ENCODE measurements at places on chromosomes 4 and X.

GRCh38 chr4:60544981-60545380, 655.1 kb upstream of the ADGRL3 start:
- DNase-seq: no peak

DNA sequence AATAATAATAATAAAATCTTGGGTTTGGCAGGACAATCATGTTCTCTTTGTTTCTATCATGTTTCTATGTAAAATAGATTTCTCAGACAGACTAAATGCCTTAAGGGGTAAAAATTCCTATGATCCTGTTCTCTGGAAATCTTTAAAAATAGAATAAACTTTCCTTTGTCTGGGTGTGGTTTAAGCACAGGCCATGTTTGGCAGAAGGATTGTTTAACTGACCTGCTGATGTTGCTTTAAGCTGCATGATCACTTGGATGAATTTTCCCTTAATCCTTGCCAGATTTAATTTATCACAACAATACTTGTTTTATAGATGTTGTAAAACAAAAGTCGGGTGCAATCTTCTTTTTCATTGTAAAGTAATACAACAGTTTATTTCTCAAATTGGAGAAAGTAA, 341.7 kb upstream of the FAT1 start:
- no peak for DNase-seq

DNA sequence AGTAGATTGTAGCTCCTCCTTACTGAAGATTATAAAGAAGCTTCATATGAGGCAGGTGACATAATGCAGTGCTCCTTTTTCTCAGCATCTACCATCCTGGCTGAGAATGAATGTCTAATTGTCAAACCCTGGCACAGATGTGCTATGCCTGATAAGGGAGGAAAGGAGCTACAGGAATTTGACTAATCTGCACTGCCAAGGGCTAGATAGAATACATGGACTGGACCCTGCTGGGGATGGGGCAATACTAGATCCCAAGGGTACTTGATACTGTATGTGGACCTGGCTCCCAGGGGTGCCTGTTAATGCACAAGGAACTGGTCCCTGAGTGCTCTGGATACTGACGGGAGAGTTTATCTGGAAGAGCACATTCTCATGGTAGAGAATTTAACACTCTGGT, 362.2 kb upstream of the EMCN start:
- DNase-seq: no peak

DNA sequence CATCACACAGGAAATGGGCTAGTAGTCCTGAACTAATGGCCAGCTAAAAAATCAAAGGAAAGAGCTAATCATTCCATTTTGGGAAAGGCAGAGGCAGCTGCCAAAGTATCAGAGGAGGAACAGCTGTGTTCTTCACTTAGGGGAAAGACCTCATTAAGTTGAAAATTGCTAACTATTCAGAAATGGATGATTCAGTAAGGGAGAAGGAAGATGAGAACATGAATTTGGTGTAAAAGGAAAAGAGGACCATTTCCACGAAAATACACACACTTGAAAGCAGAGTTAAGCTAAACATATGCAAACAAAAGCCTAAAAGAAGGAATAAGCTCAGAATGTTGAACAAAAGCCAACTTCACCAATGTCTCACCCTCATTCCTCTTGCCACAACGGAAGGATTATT, 90.4 kb downstream of the PCDH19 start:
- DNase-seq: no peak

DNA sequence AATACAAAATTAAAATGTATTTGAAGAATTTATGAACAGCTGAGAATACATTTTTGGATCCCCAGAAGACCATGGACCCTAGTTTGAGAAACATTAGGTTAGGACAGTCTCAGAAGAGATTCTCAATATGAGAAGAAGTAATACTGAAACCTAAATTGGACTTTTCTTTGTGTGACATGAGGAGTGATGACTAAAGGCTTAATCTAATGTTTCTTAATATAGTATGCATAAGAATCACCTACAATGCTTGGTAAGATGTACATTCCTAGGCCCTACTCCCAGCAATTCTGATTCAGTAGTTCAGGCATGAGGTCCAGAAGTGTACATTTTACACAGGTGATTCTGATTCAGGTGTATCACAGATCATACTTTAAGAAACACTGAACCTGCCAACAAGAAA, 31.6 kb upstream of the HUWE1 start:
- no peak for DNase-seq

DNA sequence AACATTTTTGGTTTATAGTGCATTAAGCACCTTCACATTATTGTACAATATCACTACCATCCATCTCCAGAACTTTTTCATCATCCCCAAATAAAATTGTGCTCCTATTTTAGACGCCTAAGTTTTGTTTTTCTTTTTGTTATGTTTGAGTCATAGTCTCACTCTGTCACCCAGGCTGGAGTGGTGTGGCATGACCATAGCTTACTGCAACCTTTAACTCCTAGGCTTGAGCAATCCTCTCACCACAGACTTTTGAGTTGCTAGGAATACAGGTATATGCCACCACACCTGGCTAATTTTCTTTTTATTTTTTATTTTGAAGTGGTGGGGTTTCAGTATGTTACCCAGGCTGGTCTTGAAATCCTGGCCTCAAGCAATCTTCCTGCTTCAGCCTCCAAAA, 33.9 kb downstream of the PRSS12 start:
- no peak for DNase-seq

DNA sequence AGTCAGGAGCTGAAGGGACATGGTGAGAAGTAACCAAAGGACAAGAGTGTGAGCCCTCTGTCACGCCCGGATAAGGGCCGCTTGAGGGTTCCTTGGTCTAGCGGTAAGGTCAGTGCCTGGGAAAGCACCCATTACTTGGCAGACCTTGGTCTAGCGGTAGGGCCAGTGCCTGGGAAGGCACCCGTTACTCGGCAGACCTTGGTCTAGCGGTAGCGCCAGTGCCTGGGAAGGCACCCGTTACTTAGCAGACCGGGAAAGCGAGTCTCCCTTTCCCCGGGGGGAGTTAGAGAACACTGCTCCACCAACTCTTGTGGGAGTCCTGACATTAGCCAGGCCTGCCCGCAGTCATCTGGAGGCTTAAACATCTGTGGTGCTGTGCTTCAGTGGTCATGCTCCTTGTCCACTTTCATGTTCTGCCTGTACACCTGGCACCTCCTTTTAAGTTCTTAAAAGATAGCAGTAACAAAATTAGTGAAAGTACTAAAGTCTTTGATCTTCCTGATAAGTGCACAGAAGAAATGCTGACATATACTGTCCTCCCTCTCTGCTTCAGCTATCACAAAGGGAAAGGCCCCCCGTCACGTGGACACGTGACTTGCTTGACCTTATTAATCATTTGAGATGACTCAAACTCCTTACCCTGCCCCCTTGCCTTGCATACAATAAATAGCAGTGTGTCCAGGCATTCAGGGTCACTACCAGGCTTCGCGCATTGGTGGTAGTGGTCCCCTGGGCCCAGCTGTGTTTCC, 9.3 kb upstream of the SEC24B start:
- no peak for DNase-seq

DNA sequence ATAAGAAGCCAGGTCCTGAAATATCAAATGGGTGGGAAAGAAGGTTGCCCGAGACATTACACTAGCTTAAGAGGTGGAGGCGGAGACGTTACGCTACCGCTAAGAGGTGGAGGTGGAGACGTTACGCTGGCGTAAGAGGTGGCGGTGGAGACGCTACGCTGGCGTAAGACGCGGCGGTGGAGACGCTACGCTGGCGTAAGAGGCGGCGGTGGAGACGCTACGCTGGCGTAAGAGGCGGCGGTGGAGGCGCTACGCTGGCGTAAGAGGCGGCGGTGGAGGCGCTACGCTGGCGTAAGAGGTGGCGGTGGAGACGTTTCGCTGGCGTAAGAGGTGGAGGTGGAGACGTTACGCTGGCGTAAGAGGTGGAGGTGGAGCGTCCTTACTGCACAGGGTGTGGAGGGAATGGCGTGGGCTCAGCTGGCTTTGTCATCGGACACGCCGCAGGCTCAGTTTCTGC, 12.8 kb downstream of the CYP4V2 start:
- DNase-seq: no peak

- DNase-seq: peak; percentile 3
Observed at GRCh38 chrX:24025741-24026403, 1.1 kb downstream of the KLHL15 start.

DNA sequence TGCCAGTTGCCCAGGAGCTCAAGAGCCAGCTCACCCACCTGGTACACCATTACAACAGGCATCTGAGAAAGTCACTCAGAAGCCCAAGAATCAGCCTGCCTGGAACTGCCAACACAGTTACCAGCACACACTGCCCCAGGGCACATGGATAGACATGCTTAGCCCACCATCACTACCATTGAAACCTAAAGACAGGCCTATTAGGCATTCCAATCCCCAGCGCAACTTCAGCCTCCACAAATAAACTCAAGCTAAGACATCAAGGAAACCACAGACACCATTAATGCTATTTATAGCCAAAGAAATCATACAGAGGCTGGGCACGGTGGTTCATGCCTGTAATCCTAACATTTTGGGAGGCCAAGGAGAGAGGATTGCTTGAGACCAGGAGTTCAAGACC, 42.3 kb downstream of the ATRX start:
- no peak for DNase-seq

GRCh38 chr4:47154816-47155370, 123.5 kb downstream of the GABRB1 start:
- no peak for DNase-seq

DNA sequence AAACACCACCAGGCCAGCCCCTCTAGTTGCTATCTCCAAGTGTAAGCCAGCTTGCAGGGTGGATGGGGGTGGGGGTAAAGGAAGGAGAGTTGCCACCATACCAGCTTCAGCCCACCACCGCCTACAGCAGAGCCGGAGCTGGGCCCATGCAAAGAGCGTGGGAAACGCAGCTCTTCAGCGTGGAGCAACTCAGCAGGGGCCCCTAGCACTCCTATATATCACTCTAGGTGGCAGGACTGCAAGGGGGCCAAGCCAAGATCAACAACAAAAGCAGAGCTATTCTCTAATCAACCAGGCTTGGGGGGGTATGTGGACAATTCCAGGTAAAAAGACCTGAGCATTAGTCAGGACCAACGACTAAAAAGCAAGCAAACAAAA, 35.5 kb upstream of the IQSEC2 start:
- DNase-seq: no peak

- DNase-seq: no peak
Observed at GRCh38 chr4:169485086-169485485, 127.3 kb downstream of the NEK1 start.

GRCh38 chr4:17385403-17385802, 126.5 kb downstream of the QDPR start:
- DNase-seq: peak; percentile 40

- DNase-seq: no peak
Observed at GRCh38 chr4:7004331-7004730, 38.8 kb upstream of the TADA2B start.

DNA sequence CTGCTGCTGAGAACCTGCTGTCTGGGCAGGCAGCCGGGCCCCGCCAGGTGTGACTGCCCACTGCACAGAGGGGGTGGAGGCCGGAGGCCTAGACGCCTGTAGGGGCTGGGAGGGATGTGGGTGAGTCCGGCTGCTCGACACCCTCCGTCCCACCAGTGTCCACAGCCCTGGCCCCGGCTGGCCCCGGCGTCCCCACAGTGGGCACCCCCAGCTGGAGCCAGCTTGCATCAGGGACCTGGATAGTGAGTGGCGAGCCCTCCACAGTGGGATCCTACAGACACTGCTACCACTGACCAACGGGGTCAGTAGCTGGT, 34.7 kb upstream of the SPON2 start:
- DNase-seq: no peak

GRCh38 chr4:17238633-17239032, 273.3 kb downstream of the QDPR start:
- no peak for DNase-seq

- no peak for DNase-seq
Observed at GRCh38 chr4:74006009-74006476, 7.6 kb upstream of the CXCL5 start.

GRCh38 chr4:22203711-22204011, 255.1 kb upstream of the KCNIP4 start:
- no peak for DNase-seq

GRCh38 chr4:73222466-73223257, 35.9 kb downstream of the ANKRD17 start:
- peak; percentile 86 for DNase-seq

GRCh38 chr4:19239565-19239964, 1012.1 kb upstream of the SLIT2 start:
- no peak for DNase-seq

DNA sequence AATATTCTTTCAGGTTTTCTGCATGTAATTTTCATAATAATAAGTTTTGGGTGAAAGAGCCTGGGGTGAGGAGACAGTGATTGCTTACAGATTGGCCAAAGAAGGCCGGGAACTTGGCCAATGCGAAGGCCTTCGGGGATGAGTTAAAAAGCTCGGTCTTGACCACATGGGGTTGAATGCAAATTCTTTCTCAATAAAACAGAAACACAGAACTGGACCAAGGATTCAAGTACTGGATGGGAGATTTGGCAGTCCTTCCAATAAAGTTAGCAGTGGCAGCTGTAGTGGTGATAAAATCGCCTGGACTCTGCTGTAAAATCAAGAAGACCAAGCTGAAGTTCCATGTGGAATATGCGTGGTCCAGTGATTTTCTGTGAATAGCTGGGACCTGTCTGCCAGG, 282.2 kb upstream of the KLF3 start:
- no peak for DNase-seq

- DNase-seq: no peak
Observed at GRCh38 chr4:147884536-147884935, 152.6 kb downstream of the ARHGAP10 start.

DNA sequence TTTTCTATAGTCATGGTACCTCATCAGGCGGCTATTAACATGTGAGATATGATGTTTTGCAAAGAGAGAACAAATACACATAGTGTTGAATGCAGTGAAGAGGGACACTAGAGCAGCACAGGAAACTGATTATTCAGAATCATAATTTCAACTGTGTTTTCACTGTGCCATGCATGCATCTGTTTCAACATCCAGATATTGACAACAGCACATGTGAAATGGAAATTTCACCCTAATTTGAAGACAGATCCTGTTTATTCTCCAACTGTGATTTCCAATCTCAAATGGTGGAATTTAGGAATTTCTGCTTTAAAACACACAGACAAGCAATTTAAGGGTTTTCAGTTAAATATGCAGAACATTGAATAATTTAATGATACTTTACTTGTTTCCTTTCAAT, 288.6 kb downstream of the KCTD8 start:
- DNase-seq: no peak

GRCh38 chr4:46900082-46900481, 9.0 kb downstream of the COX7B2 start:
- DNase-seq: no peak

- no peak for DNase-seq
Observed at GRCh38 chr4:76206222-76206942, 7.2 kb downstream of the SCARB2 start.

DNA sequence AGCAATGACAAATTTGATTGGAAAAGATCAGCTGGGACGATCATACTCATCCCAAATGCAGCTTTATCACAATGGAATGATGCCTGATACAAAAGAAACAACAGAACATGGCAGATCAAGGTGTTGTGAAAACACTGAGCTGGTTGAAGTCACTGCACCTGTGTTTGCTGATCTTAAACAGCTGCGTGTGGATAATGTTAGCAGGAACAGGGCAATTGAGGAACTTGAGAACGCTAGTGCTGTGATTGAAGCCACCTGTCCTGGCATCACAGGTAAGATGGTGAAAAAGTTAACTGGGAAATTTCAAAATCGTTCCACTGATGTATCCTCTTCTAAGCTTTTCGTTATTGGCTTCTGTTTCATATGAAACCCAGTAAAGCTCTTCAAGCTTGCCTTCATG, 27.4 kb upstream of the SOD3 start:
- no peak for DNase-seq

- peak; percentile 17 for DNase-seq
Observed at GRCh38 chr4:211033-211511, 86.8 kb downstream of the ZNF718 start.

GRCh38 chr4:155234206-155234605, 25.8 kb downstream of the NPY2R start:
- no peak for DNase-seq

GRCh38 chr4:147003956-147004809, 58.5 kb upstream of the TTC29 start:
- DNase-seq: no peak

All from CD4-positive, alpha-beta T cell treated with Interleukin-2 at 100 ng/mL for 4 hours (primary cell).